DMS153 (cell line): ENCODE measurements at places on chromosomes 7 and 10.

DNA sequence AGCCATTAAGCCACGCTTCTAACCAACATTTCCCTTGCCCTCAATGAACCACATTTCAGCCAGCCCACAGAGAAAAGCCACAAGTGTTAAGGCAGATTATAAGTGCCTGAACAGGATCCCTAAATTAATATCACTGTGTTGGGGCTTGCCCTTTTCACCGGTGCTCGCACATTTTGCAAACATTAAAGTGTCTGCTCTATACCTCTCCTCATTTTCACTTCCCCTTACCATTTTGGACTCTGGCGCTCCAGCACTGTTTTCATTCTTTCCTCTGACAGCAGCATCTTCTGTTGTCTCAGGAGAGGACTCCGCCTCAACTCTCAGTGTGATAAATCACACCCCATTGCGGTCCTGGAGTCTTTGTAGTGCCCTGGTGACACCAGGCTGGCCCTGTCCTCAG is 274.2 kb downstream of the BAMBI start:
- DNase-seq, result no peak

DNA sequence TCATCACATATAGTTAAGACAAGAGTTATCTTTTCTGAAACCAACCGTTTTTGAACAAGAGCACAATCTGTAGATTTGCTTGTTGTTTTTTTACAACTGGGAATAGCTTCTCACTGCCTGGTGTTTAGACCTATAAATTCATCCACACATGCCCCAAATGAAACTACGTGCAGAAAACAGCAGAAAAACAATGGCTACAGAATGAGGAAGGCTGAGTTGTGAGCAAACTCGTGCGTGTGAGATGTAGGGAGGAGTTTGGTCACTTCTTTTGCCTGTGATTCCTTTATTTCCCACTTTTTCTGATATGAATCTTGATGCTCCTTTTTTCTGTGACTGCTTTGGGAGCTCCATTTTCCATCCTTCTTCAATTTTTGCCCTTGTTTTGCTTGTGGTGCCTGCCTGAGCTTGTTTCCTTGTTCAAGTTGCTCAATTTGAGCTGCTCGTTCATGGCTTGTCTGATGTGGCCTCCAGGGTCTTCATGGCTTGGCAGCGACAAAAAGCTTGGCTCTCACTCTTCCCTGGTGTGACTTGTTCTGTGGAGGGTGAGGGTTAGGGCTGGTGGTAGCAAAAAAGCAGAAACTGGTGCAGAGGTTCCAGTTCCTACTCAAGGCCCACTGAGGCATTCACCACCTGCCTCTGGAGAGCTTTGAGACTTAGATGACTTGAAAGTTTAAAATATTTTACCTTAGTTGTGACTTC is 76.9 kb downstream of the ZNF365 start:
- DNase-seq, result no peak

DNA sequence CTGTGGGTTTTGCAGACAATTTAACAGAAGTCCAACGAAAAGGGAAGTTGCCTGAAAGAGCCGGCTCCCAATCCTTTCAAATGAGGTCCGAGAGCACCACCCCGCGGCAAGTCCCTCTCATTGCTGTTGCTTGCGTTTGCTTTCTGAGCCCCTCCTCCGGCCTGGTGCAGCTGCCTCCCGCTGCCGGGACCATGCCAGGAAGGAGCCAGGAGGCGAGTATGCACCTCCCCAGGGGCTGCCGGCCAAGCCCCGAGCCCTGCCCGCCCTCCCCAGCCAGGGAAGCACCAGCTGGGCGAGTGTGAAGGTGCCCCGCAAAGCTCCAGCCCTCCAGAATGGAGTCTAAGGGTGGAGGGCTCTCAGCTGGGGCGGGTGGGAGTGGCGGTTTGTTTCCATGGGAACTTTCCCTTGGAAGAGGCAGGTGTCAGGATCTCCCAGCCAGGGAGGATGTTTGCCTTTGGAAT is 25.8 kb upstream of the PPP2R2D start:
- peak; percentile 86 for DNase-seq

- DNase-seq, result no peak
Measured at GRCh38 chr10:98321186-98321780, 53.3 kb upstream of the LOXL4 start.

DNA sequence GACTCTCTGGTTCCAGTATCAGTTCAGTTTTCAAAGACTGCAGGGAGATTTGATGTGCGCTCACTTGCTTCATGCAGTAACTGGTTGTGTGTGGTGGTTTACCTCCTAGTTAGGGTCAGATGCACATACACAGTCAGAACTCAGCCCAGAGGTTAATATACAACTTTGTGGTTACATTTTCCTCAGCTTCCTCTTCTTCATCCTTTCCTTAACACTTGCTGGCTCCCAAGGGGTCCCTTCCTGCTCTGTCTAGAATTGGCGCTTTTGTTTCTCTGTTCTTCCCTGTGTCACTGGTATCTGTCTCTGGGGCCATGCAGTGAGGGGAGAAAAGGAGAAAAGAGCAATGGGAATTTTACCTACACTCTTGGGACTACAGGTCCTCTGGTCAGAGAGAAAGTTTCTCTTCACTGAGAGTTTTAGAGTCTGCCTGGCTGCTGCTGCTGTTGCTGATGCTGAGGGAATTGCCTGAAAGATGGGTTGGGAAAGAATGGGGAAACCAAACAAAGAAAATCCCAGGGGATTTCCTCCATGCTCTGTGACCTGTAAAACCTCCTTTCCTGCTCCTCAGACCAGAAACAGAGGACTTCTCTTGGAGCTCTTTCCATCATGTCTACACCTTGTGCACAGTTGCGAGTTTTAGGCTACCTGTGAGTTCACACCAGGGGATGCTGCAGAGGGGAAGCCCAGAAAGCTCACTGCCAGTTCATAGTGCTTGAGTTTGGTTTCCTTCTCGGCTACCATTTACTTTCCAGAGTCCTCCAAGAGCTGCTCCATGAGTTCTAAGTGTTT is 74.6 kb downstream of the WDFY4 start:
- no peak for DNase-seq

- DNase-seq, result no peak
Measured at GRCh38 chr7:102944241-102944640, 31.4 kb downstream of the LRRC17 start.
